ENCODE measurements at places on chromosomes 1 and 21. TPM values are rescaled to one million over a fixed set of nuclear protein-coding genes. Genes with fewer than 3 reads are reported as not detected.

Gene CD34
- 0.35 TPM for total RNA-seq

Gene OR2AJ1
- total RNA-seq: not detected

- H3K36me3 ChIP-seq: no peaks in the 10 kb centered on the region
- H3K4me3 ChIP-seq: no peak overlapping the region
- no peak for DNase-seq
- H3K4me1 ChIP-seq: peaks cover 14% of the 10 kb centered on the region
- no peak overlapping the region for H3K27ac ChIP-seq
These were observed 40.2 kb downstream of the TOMM20 start for GRCh38 chr1:235088430-235088829.

- no peaks in the 10 kb centered on the region for H3K36me3 ChIP-seq
- peak; percentile 73 for DNase-seq
- H3K4me3 ChIP-seq: no peak overlapping the region
- no peaks in the 10 kb centered on the region for H3K4me1 ChIP-seq
- H3K27ac ChIP-seq: no peak overlapping the region
- no peaks in the 10 kb centered on the region for H3K27me3 ChIP-seq
These were observed 71.6 kb upstream of the IFFO2 start for GRCh38 chr1:19028110-19028509.

GRCh38 chr1:58584082-58584895, 7.2 kb upstream of the TACSTD2 start:
- H3K27me3 ChIP-seq: no peaks in the 10 kb centered on the region
- no peak overlapping the region for H3K27ac ChIP-seq
- H3K4me3 ChIP-seq: no peak overlapping the region
- no peak for DNase-seq
- H3K36me3 ChIP-seq: no peaks in the 10 kb centered on the region

Measured in H9 (cell line).